ENCODE measurements at places on chromosomes 3 and 15.

- no peak for DNase-seq
Measured at GRCh38 chr15:39251413-39252133, 329.3 kb upstream of the THBS1 start.

DNA sequence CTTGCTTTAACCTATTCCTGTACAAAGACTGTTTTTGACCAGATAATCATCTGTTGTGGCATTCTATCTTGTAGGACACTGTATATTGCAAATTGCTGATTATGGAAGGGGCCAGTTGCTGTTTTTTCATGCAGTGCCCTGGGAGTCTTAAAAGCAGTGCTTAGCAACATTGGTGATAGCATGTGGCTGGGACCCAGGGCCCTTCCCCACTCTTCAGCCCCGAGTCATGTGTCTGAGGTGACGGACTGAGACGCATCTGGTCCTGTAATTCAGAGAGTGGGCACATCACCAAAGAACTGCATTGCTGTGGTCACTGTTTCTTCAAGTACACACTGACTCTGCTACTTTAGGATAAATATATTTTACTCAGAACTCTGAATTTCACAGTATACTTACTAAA is 63.4 kb downstream of the SNRK start:
- DNase-seq, result no peak

DNA sequence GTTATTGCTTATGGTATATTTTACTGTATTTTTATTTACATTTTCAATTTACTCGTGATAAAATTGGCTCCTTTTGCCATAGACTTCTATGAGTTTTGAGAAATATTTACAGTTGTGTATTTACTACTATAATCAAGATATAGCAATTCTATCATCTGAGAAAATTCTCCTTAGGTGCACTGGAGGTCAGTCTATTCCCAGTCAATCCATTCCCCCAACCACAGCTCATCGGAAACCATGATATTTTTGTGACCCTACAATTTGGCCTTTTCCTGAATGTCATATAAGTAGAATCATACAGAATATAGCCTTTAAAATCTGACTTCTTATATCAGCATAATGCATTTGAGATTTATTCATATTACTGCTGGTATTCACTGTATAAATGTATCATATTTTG is 114.7 kb upstream of the LRTM1 start:
- no peak for DNase-seq

- DNase-seq, result peak; percentile 40
Measured at GRCh38 chr3:149151843-149152242, 22.4 kb downstream of the HPS3 start.
